SJCRH30 (cell line): ENCODE measurements at places on chromosomes 16 and 17.

- H3K27me3 ChIP-seq, result no peaks in the 10 kb centered on the region
- H3K27ac ChIP-seq, result no peak overlapping the region
- H3K36me3 ChIP-seq, result no peaks in the 10 kb centered on the region
Measured at GRCh38 chr17:8031950-8032349, 6.9 kb upstream of the ALOX15B start.

DNA sequence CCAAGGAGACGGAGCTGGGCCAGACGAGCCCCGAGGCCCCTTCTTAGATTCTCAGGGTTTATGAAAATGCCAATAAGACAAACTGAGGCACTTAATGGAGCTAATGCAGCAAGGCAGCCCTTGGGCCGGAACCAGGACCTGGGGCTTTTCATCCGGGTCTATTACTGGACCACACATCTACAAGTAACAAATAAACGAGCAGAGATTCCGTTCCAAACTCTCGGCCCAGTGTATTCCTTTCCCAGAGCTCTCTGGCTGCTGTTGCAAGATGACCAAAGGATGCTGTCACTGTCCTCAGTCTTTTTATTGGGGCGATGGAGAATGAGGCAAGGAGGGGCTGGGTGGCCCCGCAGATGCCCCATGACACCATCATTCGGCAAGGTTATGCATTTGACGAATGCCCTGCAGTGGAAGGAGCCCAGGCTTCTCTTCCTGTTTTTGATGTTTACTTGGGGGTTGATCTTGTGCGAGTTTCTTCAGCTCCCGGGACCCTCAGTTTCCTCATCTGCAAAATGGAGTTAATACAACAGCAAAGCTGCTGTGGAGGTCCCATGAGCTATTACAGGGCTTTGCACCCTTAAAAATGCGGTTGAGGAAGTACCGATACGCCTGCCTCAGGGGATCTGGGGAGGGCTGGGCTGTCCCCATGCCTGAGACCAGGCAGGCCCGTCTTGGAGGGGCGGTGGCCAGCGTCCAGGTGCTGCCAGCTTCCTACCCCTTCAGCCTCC is 1.1 kb upstream of the NTN1 start:
- DNase-seq, result no peak
- no peaks in the 10 kb centered on the region for H3K27me3 ChIP-seq
- no peaks in the 10 kb centered on the region for H3K4me1 ChIP-seq
- H3K27ac ChIP-seq, result no peak overlapping the region
- H3K4me3 ChIP-seq, result peak overlapping the region; percentile 88

GRCh38 chr16:47142486-47142820 is 1.3 kb downstream of the NETO2 start:
- peak overlapping the region; percentile 70 for H3K4me3 ChIP-seq
- no peak for DNase-seq

- no peak overlapping the region for H3K4me3 ChIP-seq
- peaks cover 25% of the 10 kb centered on the region for H3K4me1 ChIP-seq
- no peaks in the 10 kb centered on the region for H3K27me3 ChIP-seq
- peak; percentile 71 for DNase-seq
- H3K27ac ChIP-seq, result peak overlapping the region; percentile 69
Measured at GRCh38 chr16:11835891-11836649, 15.3 kb downstream of the RSL1D1 start.

GRCh38 chr16:5064915-5065314 is 841 bp downstream of the C16orf89 start:
- no peak for DNase-seq
- H3K27ac ChIP-seq, result no peak overlapping the region
- H3K4me3 ChIP-seq, result no peak overlapping the region
- H3K36me3 ChIP-seq, result no peaks in the 10 kb centered on the region
- peaks cover 15% of the 10 kb centered on the region for H3K27me3 ChIP-seq

- H3K36me3 ChIP-seq, result no peaks in the 10 kb centered on the region
- H3K27ac ChIP-seq, result no peak overlapping the region
- no peaks in the 10 kb centered on the region for H3K27me3 ChIP-seq
- H3K4me3 ChIP-seq, result no peak overlapping the region
- DNase-seq, result no peak
- peaks cover 2% of the 10 kb centered on the region; the same call in 1 of the 2 replicates for H3K4me1 ChIP-seq
Measured at GRCh38 chr16:55242667-55243066, 81.3 kb upstream of the IRX6 start.

GRCh38 chr17:59752446-59752845 is 45.0 kb downstream of the VMP1 start:
- DNase-seq, result no peak
- no peaks in the 10 kb centered on the region for H3K27me3 ChIP-seq

DNA sequence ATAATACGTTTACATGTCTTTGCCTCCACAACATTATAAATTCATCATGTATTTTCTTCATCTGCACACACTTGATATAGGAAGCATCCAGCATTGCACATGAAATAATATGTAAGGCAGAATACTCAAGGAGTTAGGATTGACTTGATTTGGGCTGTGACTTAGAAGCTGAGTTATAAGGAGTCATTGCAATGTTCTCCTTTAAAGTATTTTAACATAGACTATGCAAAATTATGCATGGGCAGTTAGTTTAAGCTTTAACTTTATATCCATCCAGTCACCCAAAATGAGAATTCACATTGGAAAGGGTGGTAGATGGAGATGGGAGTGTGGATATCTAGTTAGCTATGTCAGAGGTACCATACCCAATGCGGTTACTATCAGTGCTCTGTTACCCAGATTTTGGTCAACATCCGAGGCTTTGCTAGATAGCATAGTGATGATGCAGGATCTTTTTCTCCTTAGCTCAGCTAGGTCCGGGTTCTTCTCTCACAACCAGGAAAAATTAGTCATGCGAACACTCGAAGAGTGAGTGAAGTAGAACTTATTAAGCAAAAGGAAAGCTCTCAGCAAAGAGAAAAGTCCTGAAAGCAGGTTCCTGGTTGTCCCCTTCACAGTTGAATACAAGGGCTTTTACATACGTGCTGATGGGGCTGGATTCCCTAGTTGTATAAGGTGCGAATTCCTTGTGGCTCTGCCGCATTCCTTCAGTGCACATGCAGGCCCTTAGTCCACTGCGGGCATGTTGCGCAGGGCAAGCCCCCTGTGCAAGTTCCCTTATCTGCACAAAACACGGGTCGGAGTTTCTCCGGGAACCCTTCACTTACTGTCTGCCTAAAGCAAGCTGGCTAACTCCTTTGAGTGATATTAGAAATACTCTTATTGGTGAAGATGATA is 73.1 kb upstream of the FAM20A start:
- no peak overlapping the region for H3K4me3 ChIP-seq
- no peak for DNase-seq
- no peaks in the 10 kb centered on the region for H3K27me3 ChIP-seq
- H3K4me1 ChIP-seq, result peaks cover 5% of the 10 kb centered on the region
- no peak overlapping the region for H3K27ac ChIP-seq

- H3K4me3 ChIP-seq, result no peak overlapping the region
- H3K27ac ChIP-seq, result no peak overlapping the region
- peaks cover 5% of the 10 kb centered on the region; the same call in 1 of the 2 replicates for H3K4me1 ChIP-seq
- peaks cover 4% of the 10 kb centered on the region; the same call in 1 of the 2 replicates for H3K36me3 ChIP-seq
- peak; percentile 95 for DNase-seq
Measured at GRCh38 chr16:96935-97381, 18.9 kb downstream of the MPG start.

DNA sequence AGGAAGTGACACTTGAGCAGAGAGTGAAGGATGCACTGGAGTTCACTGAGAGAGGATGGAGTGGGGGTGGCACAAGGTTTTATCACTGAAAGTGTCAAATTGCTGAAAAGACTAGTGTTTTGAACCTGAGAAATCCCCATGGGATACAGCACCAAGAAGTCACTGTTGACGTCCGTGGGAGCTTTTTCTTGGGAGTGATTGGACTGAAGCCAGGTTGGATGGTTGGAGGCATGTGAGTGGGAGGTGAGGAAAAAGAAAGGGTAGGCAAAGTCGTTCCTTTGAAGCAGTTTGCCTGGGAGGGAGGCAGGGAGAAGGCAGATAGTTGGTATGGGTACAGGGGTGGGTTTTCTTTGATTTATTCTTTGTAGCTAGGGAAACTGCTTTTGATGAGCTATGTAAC is 39.9 kb upstream of the SDK2 start:
- no peaks in the 10 kb centered on the region for H3K36me3 ChIP-seq
- H3K4me3 ChIP-seq, result no peak overlapping the region
- no peaks in the 10 kb centered on the region for H3K27me3 ChIP-seq

DNA sequence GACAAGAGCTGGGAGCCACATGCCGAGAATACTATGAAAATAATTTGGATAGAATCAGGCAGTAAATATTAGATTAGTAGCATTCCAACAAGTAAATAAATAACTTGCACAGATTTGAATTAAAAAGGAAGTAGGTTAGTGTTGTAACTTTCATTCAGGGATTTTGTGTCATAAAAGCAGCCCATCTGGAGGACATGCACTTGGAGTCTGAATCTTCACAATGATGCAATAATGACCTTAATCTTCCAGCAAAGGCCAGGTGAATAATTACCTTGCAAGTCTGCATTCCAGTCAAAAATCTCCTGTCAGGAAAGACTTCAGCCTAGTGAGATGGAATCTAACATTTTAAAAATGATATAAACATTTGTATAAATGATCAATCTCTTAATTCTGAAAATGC is 518.1 kb downstream of the KCNJ2 start:
- 0 out of 2 replicates have a peak, but pooled peaks cover 5% of the 10 kb centered on the region for H3K27me3 ChIP-seq
- H3K4me3 ChIP-seq, result no peak overlapping the region
- no peaks in the 10 kb centered on the region for H3K36me3 ChIP-seq
- DNase-seq, result no peak
- H3K27ac ChIP-seq, result no peak overlapping the region

GRCh38 chr16:74865922-74866598 is 91.4 kb upstream of the FA2H start:
- H3K4me1 ChIP-seq, result no peaks in the 10 kb centered on the region
- H3K4me3 ChIP-seq, result no peak overlapping the region
- DNase-seq, result no peak
- no peak overlapping the region for H3K27ac ChIP-seq
- H3K27me3 ChIP-seq, result no peaks in the 10 kb centered on the region

DNA sequence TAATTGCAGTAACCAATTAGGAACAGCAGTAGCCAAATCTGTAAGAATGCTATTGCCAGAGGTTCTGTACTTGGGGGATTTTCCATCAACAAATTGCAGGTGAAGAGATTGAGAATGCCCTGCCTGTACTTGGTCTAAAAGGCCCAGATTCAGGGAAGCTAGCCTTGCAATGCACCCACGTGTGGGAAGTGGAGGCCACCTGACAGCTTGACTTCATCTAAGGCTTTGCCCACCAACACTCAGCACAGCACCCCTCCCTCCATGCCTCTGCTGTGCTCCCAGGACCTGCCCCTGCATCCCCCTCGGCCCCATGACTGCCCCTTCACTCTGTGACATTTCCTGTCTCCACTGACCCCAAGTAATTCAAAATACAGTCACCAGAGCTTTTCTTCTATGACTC is 79.1 kb upstream of the CDH5 start:
- H3K4me1 ChIP-seq, result no peaks in the 10 kb centered on the region
- no peaks in the 10 kb centered on the region for H3K36me3 ChIP-seq
- no peak for DNase-seq
- H3K4me3 ChIP-seq, result no peak overlapping the region
- H3K27me3 ChIP-seq, result no peaks in the 10 kb centered on the region; the same call in 1 of the 2 replicates
- no peak overlapping the region for H3K27ac ChIP-seq

GRCh38 chr17:19642373-19642893 is 6.1 kb upstream of the ALDH3A2 start:
- H3K27me3 ChIP-seq, result no peaks in the 10 kb centered on the region
- no peak overlapping the region for H3K4me3 ChIP-seq
- H3K27ac ChIP-seq, result no peak overlapping the region
- DNase-seq, result no peak
- H3K4me1 ChIP-seq, result peaks cover 9% of the 10 kb centered on the region

DNA sequence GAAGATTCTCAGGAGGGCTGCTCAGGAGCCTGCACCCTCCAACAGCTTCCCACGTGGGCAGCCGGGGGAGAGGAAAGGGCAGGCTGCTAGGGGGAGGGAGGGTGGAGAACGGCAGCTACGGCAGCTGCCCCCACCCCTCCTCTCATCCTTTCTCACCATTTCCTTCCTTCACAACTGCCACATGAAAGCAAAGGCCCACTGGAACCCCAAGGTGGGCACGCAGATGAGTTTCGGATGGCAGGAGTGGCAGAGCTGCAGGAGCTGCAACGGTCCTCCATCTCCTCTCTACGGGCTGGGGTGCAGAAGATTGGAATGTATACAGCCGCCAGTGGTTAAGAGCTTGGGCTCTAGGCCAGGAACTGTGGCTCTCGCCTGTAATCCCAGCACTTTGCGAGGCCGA is 77.7 kb downstream of the GAS7 start:
- no peak overlapping the region for H3K27ac ChIP-seq
- no peaks in the 10 kb centered on the region for H3K4me1 ChIP-seq
- H3K4me3 ChIP-seq, result no peak overlapping the region
- H3K36me3 ChIP-seq, result no peaks in the 10 kb centered on the region
- no peak for DNase-seq

DNA sequence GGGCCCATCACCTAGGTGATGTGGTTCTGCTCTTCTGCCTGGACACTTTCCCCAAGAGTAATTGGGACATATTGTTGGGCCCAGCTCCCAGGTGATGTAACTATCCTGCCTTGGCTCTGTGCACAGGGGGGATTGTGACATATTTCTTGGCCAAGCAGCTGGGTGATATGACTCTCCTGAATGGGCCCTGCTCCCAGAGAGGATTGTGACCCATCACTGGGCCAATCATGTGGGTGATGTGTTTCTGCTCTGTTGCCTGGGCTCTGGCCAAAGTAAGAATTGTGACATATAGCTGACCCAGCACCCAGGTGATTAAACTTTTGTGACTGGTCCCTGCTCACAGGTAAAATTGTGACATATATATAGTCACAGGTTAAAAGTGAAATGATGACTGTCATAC is 1904.9 kb downstream of the TP53TG3F start:
- no peak for DNase-seq
- no peak overlapping the region for H3K4me3 ChIP-seq
- H3K36me3 ChIP-seq, result no peaks in the 10 kb centered on the region
- H3K27me3 ChIP-seq, result no peaks in the 10 kb centered on the region

DNA sequence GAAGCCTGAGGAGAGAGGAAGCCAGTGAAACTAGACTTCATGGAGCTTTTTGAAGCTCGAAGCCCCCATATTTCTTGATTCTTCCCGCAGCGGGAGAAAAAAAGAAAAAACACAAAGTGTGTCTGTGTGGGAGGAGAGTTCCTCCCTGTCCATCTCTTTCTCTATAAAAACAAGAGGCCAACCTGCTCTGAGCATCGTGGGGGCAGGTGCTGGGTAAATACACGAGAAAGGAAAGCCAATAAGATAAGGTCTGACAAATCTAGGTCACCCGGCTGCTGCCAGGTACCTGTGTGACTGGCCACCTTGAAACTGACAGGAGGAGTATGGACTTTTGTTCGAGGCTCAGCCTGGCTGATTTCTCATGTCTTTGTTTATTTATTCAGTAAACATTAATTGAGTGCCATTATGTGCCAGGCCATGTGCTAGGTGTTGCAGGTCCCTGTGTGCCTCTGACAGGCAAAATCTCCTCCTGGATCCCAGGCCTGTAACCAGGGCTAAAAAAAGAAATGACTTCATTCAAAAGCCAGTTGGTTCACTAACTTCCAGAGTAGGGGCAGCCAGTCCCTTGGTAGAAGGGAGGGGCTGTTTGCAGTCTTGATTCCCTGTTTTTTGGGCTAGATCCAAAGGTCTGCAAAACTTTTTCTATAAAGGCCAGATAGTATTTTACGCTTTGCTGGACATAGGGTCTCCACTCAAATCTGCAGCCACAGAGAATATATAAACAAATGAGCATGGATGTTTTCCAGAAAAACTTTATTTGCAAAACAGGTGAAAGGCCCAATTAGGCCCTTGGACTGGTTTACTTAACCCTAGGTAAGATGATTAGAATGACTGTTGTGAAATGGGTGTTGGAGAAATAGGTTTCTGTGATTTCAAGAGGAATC is 35.6 kb downstream of the YPEL2 start:
- peaks cover 62% of the 10 kb centered on the region for H3K4me1 ChIP-seq
- H3K27me3 ChIP-seq, result no peaks in the 10 kb centered on the region
- peak overlapping the region; percentile 9; the same call in 1 of the 2 replicates for H3K27ac ChIP-seq
- no peak overlapping the region for H3K4me3 ChIP-seq
- no peaks in the 10 kb centered on the region for H3K36me3 ChIP-seq
- peak; percentile 60 for DNase-seq
